ENCODE measurements at places on chromosomes 11 and 22.

- no peak for DNase-seq
Observed at GRCh38 chr11:636511-637332, at the start of gene DRD4. TSS of gene DRD4 (plus strand) at chr11:637269. CDS start at chr11:637305, 36 bp downstream.

DNA sequence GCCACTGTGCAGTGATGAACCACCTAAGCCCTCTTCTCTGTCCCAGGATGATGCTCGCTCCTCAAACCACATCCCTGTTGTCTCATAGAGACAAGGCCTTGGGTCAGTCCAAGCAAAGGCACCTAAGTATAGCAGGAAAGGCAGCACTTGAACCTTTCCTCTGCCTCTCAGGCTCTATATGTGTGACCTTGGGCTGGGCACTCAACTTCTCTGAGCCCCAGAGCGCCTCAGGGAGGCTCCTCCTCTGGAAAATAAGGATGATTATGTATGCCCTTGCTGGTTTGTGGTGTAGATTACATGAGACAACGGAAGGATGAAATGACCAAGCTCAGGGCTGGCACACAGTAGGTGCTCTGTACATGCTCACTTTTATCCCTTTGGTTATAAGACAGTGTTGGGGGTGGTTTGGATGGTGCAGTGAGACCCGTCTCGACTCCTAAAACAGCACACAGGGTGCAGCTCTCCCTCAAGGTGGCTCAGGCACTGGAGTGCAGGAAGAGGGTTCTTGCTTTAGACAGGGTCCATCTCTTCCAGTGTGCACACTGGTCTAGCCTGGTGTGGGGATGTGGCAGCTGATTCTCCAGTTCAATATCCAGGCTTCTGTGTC, 40.2 kb upstream of the ACCSL start:
- DNase-seq: no peak

DNA sequence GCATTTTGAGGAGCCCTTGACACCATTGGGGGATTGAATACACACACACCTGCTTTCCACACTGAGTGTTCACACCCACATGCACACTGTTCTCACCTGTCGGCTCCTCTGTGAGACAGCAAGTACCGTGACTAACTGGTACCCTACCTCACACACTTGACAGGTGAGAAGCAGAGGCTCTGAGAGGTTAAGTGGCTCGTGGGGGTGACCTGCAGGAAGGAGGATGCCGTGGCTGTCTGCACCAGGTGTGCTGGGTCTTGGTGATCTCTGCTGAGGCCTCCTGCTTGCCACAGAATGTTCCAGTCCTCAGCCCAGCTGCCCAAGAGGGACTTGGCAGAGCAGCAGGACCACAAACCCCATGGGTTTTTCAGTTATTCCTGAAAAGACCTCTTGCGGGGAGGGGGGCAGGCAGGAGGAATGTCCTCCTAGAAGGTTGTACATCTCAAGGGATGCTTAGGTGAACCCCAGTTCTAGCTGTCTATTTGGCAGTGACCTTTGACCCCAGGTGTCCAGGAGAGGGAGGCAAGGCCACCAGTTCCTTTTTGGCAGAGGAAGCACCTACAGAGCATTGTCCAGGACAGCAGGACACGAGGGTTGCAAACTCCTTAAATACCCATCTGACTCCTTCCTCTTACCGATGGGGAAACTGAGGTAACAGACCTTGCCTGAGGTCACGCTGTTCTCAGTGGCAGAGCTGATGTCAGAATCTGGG, 66.0 kb downstream of the SHISAL1 start:
- DNase-seq: no peak

DNA sequence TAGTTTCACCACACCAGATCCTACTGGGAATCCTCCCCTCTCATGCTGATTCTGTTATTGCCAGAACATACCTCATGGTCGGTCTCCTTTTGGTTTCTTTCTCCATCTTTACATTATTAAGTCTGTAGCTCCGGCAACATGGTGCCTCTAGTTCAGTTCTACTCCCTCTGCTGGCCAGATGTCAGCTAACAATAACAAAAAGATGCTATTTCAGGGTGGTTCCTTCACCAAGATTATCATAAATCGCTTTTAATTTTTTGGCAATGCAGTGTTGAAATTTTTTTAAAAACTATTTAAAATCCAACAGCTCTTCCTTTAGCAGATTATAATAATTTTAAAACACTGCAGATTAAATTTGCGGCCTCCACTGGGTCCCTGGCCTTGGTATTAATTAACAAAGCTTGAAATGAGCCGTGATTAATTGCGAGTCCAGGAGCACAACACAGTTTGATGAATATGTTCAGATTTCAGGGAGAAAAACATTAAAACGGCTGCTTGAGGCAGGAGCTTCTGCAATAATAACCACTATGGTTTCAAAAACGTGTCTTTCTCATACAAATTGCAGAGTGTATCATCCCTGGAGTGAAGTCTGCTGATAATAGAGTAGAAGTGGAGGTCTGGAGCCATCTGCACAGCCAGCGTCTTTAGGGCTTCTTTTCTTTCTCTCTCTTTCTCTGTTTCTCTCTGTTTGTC, 492.9 kb upstream of the KIRREL3 start:
- DNase-seq: no peak

- DNase-seq: no peak
Observed at GRCh38 chr11:96125400-96125799, 201.5 kb upstream of the MTMR2 start.

- DNase-seq: no peak
Observed at GRCh38 chr22:43133401-43133800, 9.8 kb downstream of the MCAT start.

DNA sequence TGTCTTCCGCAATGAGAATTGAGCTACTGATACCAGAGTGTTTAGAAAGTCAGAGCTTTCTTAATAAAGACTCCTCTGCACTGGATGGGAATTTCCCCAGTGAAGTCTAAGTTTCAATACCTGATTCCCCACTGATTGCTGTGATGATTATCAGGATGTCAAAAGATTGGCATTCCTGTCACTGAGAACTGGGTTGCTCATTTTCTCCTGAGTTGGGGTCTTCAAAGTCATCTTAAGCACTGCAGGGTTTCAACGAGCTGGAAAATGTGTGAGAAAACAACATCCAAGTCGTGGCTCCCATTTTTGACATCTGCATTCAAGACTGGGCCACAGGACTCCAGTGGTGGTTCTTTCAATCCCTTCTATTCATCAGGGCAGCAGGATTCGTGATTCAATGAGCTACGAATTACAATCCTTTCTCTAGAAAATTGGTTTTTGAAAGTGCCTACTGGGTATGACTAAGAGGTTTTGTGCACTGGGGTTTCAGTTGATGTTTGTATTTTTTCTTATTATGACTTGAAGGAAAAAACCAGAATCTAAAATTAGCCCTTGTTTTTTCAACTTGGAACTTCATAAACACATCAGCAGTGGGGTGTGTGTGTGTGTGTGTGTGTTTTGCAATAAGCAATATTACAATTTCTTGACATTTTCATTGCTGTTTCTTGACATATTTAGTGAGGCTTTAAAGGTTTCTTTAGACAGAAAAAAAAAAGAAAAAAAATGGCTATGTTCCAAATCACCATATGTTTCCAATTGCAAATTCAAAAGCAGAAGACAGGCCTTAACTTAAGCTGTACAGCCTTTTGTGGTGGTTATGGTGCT, 233.0 kb downstream of the FAM76B start:
- DNase-seq: peak; percentile 48

DNA sequence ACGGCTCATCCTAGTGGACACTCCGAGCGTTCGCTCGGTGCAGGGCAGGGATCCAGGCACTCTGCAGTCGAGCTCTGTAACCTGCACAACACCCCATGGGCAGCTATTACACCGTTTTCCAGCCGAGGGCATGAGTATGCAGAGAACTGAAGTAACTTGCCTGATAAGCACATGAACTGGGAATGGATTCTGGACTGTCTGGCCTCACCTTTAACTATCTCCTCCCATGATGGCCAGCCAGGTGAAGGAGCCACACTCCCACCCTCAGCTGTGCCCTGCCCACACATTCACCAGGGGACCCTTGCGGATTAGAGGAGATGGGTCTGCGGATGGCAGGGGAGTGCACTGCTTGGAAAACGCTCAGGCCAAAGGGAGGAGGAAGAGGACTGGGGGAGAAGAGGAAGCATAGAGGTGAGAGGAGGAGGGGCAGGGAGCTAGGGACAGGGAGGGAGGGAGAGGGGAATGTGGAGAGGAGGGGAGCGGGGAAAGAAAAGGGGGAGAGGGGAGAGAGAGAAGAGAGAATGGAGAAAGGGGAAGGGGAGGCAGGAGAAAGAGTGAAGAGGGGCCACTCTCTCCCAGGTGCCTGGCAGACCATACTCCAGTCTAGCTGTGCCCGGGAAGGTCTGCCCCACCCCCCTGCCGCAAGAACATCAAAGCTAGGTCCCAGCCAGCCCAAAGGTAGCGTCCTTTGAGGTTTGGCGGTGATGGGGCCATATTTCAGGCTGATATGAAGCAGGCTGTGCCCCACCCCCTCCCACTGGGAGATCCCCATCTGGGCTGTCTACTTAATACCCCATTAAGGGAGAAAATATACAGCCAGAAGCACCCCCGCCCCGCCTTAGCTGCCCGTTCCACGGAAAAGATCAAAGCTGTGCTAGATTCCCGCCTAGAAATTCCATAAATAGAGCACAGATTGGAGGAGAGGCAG, 33.2 kb upstream of the TCF20 start:
- DNase-seq: no peak

- DNase-seq: no peak
Observed at GRCh38 chr22:37362621-37363020, 64.7 kb downstream of the ELFN2 start.

DNA sequence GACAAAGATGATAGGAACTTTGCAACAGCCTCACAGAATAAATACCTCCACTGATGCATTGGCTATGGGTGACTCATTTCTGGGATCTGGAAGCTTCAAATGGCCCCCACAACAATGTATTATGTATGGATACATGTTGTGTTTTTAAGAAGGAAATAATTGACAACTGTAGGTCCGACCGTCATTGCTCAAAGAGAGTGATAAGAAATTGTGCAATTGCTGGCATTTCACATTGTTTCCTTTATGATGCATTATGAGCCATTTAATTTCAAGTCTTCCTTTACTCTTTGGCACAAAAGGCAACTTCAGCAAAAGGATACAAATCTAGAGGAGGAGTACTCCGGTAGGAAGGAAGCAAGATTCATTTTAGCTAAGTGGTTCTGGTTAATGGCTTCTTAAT, 2.0 kb downstream of the ANO3 start:
- DNase-seq: no peak

DNA sequence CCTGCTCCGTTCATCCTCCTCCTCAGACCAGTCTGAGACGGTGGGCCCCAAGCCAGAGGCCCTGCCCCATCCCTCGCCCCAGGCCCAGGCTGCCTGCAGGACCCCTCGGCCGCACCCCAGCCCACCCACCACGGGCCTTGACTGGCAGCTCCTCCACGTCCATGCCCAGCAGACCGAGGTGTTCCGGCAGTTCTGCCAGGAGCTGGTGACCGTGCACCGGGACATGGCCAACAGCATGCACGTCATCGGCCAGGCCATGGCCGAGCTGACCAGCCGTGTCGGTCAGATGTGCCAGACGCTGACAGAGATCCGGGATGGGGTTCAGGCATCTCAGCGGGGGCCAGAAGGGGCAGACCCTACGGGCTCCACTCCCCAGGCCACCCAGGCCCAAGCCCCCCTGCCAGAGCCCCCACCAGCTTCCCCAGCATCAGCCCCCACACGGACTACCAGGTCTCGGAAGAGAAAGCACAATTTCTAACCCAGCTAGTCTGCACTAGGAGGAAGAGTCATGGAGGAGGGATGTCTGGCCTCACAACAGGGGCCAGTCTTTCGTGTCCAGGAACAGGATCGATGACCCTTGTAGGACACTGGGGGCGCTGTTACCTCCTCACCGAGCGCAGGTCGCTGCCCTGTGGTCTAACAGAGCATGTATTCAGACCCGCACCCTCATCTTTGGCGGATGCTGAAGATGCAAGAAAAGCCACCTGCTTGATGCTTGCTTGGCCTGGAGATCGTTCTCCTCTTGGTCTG, 66.3 kb downstream of the PRDM11 start:
- DNase-seq: no peak

DNA sequence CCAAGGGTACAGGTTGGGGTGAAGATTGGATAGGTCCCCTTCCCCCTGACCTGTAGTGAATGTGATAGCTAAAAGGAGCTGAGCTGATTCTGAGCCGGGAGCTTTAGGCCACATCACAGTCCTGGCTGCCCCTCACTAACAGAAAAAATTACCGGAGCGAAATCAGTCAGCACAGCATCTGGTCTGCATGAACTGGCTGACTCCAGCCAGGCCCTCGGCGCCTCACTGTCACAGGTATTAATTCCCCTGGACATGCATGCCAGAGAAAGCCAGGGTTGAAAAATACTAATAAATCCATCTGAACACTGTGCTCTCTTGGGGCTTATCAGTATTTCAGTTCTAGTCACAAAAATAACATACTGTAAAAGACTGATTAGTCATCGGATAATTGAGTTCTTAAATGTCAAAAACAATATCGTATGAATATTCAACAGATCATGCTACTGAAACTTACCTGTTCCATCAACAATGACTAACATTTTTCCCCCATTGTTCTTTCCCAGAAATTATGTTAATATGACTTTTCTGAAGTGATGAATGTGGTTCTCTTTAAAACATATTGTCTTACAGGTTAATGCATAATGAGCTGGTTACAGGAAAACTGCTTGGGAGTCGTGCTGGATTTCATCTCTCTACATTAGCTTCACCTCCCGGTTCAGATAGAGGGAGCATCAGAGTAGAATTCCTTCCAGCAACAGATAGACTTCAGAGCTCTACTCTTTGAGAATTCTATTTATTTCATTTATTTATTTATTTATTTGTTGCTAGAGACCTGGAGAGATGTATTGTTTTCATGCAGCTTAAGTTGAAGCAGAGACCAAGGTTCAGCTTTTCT, 387.7 kb downstream of the NXPE2 start:
- no peak for DNase-seq

GRCh38 chr11:16000065-16000464, 356.3 kb downstream of the SOX6 start:
- DNase-seq: no peak

- no peak for DNase-seq
Observed at GRCh38 chr11:62044639-62045121, 77.2 kb upstream of the FTH1 start.

DNA sequence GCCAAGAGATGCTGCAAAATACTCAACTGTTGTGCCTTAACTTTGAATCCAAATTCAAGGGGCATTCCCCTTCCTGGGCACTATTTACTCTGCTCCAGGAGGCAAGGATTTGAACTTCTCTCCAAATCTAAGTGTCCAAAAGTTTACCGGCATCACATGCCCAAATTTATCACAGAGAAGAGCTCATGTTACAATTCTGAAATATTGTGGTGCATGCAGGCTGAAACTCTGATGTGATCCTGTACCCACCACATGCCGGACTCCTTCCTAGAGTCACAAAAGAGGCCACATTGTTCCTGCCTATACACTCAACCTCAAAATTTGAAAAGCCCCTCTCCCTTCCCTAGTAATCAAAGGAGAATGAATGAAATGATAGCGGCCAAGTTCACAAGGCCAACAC, 1.3 kb downstream of the TRAF6 start:
- no peak for DNase-seq

- peak; percentile 42 for DNase-seq
Observed at GRCh38 chr11:134476435-134477021, 64.5 kb upstream of the B3GAT1 start.

Measured in COLO829 (cell line).